ENCODE measurements at places on chromosomes 1 and 21.

- no peak for DNase-seq
Measured at GRCh38 chr1:212962509-212962908, 12.2 kb downstream of the VASH2 start.

DNA sequence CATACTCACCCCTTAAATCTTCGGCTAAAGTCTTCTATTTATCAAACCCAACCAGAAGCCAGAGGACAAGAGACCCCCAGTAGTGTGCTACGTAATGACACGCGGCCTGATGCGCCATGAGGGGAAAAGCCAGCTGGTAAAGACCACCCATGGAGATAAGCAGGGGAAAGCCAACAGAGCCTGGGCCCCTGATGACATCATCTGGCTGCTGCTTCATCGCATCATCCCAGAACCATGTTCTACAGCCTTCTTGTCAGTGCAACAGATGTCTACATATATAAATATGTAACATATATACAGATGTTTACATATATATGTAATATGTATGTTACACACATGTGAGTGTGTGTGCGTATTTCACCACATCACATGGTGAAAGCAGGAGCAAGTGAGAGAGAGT is 81.7 kb upstream of the VANGL1 start:
- DNase-seq = no peak

GRCh38 chr1:83882906-83883305 is 116.0 kb downstream of the TTLL7 start:
- no peak for DNase-seq

- no peak for DNase-seq
Measured at GRCh38 chr1:228149406-228150119, at the start of gene GJC2. GJC2 (plus strand) TSS chr1:228149930; CDS start chr1:228157759, 7,829 bp downstream.

DNA sequence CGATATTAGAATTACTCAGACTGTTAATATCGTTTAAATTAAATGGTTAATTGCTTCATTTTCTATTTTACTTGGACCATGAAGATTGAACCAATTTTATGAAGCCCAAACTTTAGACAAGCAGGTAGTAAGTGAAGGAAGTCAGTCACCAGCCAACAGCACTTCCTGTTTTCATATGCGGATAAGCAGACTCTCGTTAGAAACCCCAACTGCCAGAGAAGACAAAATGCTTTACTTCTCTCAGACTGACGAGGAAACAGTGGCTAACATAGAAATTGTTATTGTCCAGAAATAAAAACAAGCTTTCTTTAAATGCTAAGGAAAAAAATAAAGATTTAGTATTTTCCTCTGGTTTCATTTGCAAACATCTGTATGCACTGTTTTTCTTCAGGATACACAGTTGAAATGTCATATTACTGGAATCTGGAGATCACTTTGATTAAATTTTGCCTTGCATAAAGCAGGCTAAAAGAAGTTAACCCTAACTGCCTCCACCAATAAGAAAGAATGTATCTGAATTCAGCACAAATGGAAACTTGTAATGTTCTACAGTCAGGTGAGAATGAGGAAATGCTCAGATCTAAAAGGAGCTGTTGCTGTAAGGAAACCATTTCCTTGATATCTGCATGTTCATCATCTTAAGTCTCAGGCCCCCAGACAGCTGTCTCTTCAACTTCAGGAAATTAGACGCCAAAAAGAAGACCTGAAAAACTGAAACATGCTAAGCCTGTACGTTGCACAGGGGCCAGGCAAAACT is 129.8 kb upstream of the SAMSN1 start:
- DNase-seq = no peak

DNA sequence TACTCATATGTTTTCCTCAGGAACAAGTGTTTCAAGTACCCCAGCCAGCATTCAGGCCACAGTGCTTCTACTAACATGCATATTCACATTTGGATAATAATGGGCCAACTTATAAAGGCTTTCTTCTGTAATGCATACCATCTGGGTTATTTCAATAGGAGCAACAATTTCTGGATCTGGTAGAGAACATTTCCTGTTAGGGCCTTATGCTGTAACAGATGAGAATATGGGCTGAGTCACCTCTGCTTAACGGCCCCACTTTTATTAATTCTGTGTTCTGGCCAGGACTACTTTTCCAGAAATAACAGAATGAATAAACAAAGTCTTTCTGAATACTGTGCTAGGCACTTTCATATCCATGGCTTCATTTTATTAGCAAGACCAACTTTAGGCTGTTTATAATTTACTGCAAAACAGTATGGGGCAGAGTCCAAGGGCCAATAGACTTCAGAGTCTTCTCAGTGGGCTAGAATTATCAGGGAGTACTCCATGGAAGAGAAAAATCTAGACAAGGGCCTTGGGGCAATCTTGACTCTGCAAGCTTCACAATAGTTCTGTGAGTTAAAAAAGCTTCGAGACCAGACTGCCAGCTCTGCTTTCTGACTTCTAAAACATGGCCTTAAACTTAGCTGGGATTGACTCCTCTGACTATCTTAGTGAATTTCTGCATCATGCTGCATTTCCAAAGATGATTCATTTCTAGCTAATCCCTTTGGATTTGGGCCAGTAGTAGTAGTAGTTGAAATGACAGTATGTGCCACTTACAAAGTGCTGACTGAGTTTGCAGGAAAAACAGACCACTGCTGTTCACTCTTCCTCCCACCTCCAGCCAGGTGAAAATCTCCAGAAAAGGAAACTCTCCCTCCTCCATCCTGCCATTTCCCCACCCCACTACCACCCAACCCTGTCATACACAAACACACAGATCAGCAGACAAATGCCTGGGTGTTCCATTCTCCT is 8.2 kb upstream of the SSX2IP start:
- DNase-seq = no peak

GRCh38 chr1:191371626-191372025 is 786.6 kb upstream of the RGS18 start:
- DNase-seq = no peak

All from stimulated activated CD4-positive, alpha-beta T cell treated with anti-CD3 and anti-CD28 coated beads, Interleukin-4, amount 100 ng/mL, for 1 hour (primary cell).